Mesothelial cell of epicardium (in vitro differentiated cells): ENCODE measurements at places on chromosomes 6 and 20. TPM values are rescaled to one million over a fixed set of nuclear protein-coding genes. Genes with fewer than 3 reads are reported as not detected.

DNA sequence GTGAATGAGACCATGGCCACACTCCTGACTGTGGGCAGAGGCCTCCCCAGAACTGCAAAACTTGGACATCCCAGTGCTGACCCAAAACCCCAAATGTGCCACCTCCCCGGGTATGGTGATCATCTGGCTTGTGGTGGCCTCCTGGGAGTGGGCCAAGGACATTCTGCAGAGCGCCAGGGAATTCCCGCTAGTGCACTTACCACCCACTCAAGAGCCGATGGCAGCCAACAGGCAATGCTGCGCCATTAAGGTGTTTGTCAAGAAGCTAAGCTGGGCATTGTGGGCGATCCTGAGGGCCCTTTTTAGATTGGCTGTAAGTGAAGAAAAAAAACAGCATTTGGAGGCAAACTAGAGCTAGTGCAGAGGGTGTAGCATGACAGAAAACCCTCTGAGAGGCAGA, 9.4 kb downstream of the MMP24 start:
- DNase-seq = no peak

ISM1 gene
- total RNA-seq = 5.0 to 6.0 TPM (median 5.6 TPM) in 3 replicates

DNA sequence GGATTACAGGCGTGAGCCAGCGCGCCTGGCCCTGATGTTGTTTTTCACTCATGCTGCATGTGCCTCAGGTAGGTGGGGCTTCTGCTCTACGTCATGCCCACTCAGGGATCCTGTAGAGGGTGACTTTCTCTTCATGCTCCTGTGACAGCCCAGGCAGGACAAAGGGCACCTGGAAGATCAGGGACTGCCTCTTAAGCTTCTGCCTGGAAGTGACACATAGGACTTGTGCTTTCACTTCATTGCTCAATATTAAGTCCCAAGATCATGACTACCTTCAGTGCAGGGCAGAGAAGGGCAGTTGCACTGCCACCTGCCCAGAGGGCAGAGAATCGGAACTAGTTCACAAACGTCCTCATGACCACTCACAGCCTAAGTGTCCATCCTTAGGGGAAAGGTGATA, 249.5 kb upstream of the SULF2 start:
- no peak for DNase-seq

DNA sequence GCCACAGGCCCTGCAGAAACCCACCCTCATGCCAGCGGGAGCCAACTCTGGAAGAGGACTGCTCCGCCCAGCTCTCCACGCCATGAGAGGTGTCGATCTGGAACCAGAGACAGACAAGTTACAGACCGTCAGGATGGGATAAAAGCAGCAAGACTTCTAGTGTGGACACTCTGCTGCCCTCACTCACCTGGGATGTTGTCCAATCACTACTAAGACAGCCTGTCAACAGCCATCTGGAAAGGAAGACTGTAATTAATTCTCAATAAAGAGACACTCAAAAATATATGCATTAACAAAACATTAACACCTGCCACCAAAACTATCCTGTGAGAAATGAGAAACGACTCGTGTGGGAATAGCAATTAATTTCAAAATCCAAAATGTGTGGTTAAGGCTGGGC, 28.3 kb downstream of the SLC2A4RG start:
- DNase-seq = no peak

- no peak for DNase-seq
Measured at GRCh38 chr6:109912118-109912517, 66.0 kb upstream of the GPR6 start.

- DNase-seq = no peak
Measured at GRCh38 chr20:62482146-62482809, 6.5 kb upstream of the GATA5 start.

TNFAIP3 gene
- 64.0 to 76.2 TPM (median 68.9 TPM) in 3 replicates for total RNA-seq

PBX2 gene
- total RNA-seq = 236 to 250 TPM (median 246 TPM) in 3 replicates

- no peak for DNase-seq
Measured at GRCh38 chr6:35304299-35304698, 6.7 kb downstream of the DEF6 start.

TMC2 gene
- 0.07 to 0.11 TPM (median 0.09 TPM) in 3 replicates for total RNA-seq

PPIL6 gene
- 2.9 to 4.8 TPM (median 4.8 TPM) in 3 replicates for total RNA-seq

GRCh38 chr20:46717818-46718541, 8.5 kb downstream of the SLC2A10 start:
- no peak for DNase-seq

DNA sequence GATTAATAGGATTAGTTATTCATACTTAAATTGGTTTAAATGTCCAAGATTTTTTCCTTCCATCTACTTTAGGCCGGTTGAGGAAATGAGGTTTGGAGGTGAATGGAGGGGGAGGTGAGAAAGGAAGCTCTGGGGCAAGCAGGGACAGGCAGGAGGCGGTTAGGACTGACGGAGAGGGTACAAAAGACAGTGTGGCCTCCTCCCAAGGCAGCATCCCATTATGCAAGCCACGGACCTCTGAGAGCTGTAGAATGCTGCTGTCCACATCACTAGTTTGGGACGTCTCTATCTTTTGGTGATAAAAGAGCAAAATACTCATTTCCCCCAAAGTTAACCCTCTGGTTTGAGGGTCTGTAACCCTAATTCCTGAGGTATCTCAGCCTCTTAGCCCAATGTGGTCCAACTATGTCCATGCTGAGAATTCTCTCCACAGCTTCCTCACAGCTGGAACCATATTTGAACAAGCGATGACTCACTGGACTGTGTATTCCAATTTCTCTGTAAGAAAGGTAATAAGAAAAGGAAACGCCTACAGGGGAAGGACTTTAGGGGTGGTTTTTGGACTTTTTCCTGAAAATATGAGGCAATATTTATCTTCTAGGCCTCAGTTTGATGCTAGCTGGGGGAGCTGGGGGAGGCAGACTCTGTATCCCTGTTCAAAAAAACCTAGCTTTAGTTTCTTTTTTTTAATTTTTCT, 172.2 kb downstream of the TFAP2B start:
- DNase-seq = no peak

SYCP2L gene
- 16.6 to 20.1 TPM (median 19.9 TPM) in 3 replicates for total RNA-seq

IMPG1 gene
- total RNA-seq = not detected in 3 replicates

SMLR1 gene
- total RNA-seq = not detected in 3 replicates
